LNCaP clone FGC (cell line): ENCODE measurements at places on chromosomes 3 and 15.

DNA sequence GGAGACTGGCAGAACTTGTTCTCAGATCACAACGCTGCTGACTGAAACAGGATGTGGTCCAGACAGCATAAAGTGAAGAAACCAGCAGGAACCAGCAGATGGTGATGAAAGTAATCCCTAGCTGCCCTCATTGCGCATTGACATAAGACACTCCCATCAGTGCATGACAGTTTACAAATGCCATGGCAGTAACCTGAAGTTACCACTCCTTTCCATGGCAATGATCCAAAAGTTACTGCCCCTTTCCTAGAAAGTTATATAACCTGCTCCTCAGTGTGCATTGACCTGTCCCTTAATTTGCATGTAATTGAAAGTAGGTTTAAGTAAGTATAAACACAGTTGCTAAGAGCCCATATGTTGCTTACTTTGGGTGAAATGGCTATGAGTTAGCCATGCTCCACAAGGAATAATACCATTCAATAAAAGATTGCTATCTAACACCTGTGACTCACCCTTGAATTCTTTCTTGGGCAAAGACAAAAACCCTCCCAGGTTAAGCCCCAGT is 149.1 kb upstream of the CD96 start:
- DNase-seq, result no peak

GRCh38 chr3:171193693-171194092 is 167.2 kb upstream of the SLC2A2 start:
- no peak for DNase-seq

DNA sequence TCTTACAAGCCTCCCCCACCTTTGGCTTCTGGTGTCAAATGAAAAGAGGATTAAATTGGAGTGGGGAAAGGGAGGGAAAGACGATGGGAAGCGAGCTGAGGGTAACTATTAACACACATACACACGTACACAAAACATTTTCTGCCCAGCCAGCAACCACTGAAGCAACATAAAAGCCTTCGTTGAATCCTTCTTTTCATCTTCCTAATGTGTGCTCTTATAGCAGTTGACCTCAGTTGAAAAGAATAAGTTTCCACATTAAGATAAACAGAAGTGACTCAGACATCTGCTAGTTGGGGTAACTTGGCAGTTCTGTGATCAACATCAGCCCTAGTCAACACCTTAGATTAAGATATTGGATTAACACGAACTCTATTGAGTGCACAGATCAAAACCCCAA is 558.5 kb downstream of the MECOM start:
- no peak for DNase-seq

DNA sequence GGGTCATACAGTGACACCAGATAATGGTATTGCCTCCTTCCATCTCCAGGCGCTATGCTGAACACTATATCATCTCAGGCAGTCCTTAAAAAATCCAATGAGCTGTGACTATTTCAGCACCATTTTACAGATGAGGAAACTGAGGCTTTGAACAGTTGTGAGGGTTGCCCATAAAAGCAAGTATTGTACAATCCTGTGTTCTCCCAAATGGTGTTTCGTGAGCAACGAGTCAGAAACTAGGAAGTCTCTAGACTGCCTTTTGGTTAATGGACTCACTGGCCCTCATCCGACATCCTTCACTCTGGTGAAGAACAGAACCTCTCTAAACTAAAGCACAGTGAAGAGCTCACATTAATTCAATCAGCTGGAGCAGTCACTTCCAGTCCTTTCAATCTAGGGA is 61.8 kb downstream of the ATP8B4 start:
- DNase-seq, result no peak

GRCh38 chr15:59369597-59369996 is 3.1 kb downstream of the MYO1E start:
- DNase-seq, result no peak

DNA sequence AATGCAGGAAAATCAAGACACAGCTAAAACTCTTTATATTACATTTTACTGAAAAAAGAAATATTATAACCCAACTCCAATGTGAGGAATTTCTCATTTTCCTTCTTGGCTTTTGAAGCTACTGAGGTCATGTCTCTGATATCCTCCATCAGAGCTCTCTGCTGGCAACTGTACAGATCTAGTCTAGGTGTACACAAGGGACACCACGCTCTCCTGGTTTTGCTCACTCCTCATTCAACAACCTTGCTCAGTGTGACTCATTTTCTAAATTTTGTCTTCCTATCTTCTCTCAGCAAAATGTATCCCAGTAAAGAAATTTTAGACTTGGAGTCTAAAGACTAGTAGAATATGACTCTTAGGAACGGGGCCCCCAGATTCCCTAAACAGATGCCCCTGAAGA is 144.3 kb downstream of the KCNMB2 start:
- no peak for DNase-seq

- DNase-seq, result no peak
Measured at GRCh38 chr3:50303013-50303815, at the start of gene HYAL1. TSS of gene HYAL1 (minus strand) at chr3:50303574. CDS start at chr3:50302956, 618 bp downstream.
